C1 segment of cervical spinal cord (tissue), 14 donors: ENCODE measurements at places on chromosomes 12 and 14.

DNA sequence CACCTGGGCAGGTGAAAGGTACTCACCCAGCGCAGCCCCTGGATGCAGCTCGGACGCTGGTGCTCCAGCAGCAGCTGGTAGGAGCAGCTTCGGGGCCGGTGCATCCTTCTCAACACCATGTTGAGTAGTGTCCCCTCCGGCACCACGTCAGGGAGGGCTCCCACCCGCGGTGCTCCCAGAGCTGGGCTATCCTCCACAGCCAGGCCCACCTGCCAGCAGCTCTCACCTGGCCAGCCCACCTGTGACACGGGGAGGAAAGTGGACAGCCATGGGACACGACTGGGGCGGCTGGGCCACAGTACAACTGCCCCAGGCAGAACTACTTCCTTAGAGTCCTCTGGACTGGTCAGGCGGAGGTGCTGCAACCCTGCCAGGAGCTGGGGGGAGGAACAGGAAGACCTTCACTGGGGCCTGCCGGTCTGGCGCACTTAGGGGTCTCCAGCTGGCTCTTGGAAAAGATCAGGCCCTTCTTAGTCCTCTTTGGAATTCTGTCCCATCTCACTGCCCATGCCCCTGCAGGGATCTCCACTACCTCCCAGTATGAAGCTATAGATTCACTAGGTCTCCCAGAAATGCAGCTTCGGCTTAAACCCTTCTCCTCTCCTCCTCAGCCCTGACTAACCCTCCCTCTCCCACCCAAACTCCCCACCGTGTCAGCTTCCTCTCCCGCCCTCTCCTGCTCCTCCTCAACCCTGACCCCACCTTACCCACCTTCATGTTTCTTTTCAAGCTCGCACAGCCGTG is 668 bp downstream of the RAPGEF3 start:
- DNase-seq = peak; percentile 69

- DNase-seq = peak; percentile 12
Observed at GRCh38 chr14:70692210-70692609, 50.5 kb downstream of the TTC9 start.

GRCh38 chr12:109717390-109718357 is 4.0 kb downstream of the FAM222A start:
- DNase-seq = no peak

GRCh38 chr12:104163631-104164030 is 25.6 kb upstream of the NFYB start:
- no peak for DNase-seq

- no peak for DNase-seq
Observed at GRCh38 chr14:64929014-64929359, 13.6 kb downstream of the GPX2 start.

DNA sequence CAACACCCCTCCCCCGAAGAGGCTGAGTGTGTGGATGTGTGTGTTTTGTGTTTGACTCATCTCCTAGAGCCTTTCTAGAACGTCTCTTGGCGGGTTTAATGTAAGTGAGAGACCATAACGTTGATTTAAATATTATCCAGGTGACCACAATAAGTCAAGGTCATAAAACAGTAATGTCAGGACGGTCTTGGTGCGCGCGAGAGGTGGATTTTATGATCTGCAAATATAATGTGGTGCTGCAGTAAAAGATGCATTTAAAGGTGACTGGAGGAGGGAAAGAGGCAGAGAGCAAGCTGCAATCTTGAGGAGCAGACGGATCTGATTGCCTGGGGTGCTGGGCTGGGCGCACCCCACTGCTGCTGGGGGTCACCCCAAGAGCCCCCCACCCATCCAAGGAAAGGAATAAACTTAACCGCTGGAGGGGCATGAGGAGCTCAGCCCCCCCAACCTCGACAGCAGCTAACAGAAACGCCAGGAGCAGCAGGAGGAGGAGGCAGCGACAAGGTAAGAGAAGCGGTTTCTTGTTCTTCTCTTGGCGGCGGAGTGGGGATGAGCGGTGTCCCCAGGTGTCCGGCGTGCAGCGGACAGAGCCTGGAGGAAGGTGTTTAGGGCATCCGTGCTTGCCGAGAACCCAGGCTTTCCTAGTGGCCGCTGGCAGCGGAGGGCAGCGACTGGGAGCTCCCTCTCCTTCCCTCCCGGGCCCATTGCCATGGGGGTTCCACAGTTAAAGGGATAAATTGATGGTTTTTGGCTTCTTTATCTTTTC is 5.5 kb downstream of the HOXC10 start:
- DNase-seq = no peak
